ENCODE measurements at places on chromosomes 6 and 20. TPM values are rescaled to one million over a fixed set of nuclear protein-coding genes. Genes with fewer than 3 reads are reported as not detected.

GRCh38 chr6:16754876-16755275, 6.4 kb downstream of the ATXN1 start:
- no peaks in the 10 kb centered on the region for H3K27me3 ChIP-seq
- H3K36me3 ChIP-seq, result peaks cover 37% of the 10 kb centered on the region
- no peak overlapping the region for H3K27ac ChIP-seq
- DNase-seq, result no peak
- H3K4me1 ChIP-seq, result peaks cover 62% of the 10 kb centered on the region

- DNase-seq, result no peak
- H3K27ac ChIP-seq, result no peak overlapping the region
- peaks cover 50% of the 10 kb centered on the region for H3K27me3 ChIP-seq
- H3K36me3 ChIP-seq, result no peaks in the 10 kb centered on the region
- no peak overlapping the region for H3K4me3 ChIP-seq
Observed at GRCh38 chr6:13922750-13923149, 2.0 kb upstream of the RNF182 start.

DNA sequence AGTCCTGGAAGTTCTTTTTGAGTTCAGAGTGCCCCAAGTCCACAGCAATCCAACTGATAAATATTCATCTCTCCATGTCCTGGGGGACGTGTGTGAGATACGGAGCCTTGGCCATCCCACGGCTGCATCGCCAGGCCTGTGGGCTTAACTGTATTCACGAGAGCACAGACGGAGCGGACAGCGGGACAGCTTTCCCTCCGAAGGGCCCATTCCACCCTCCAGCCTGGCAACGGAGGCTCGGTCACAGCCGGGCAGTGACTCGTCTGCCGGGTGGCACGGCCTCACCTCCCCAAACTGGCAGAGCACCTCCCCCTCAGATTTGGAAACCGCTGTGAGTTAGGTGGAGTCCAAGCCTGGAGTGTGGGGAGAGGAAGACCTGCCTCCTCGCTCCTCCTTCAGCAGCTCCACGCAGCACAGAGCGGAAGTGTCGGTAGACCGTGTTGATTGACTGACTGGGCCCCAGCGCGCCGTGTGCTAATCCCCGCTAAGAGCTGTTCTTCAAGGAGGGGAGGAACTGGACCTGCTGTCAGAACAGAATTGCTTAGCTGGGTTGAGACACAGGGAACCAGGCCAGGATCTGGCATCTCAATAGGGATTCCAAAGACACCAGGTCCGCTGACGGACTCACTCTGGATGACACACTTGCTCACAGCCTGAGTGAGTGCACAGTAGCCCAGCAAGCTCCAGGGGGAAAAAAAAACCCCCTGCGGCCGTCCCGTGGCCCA, 10.9 kb downstream of the FOXF2 start:
- H3K4me1 ChIP-seq, result peaks cover 4% of the 10 kb centered on the region
- no peak for DNase-seq
- H3K27me3 ChIP-seq, result peaks cover 23% of the 10 kb centered on the region
- no peak overlapping the region for H3K27ac ChIP-seq
- no peaks in the 10 kb centered on the region for H3K36me3 ChIP-seq

Gene VSTM2L
- not detected for total RNA-seq

Gene AARS2
- 16.3 TPM for total RNA-seq

Gene RAET1G
- total RNA-seq, result not detected

All from activated CD8-positive, alpha-beta T cell treated with anti-CD3 and anti-CD28 coated beads for 36 hours (primary cell).